ENCODE measurements at places on chromosomes 1 and 21.
A peak's percentile ranks its signal among the peaks of the same experiment; 100 is the strongest.

GRCh38 chr1:245493029-245493428, 338.2 kb downstream of the KIF26B start:
- no peak for DNase-seq

DNA sequence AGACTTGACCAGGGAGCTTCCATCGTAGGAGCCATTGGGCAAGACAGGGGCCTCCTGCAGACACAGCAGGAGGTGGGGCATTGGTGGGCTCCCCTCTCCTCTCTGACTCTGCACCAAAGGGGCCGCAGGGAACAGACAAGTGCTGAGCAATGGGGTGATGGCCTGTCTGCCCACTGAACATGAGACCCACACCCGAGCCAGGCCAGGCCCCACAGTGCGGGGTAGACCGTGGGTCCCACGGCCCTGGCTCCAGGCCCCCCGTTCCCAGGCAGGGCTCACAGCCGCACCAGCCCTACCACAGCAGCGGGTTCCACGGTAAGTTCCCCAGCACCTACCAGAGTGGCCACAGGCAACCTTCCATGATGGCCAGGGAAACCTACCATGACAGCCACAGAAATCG, 45.9 kb downstream of the CHD5 start:
- no peak for DNase-seq

DNA sequence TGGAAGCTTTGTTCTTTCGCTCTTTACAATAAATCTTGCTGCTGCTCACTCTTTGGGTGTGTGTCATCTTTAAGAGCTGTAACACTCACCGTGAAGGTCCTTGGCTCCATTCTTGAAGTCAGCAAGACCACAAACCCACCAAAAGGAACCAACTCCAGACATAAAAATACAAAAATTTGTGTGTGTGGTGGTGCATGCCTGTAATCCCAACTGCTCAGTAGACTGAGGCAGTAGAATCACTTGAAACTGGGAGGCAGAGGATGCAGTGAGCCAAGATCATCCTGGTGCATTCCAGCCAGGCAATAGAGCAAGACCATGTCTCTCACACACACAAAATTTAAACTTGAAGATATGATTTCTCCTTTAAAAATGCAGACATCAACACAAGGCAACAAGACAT, 1431.7 kb upstream of the B3GALT2 start:
- no peak for DNase-seq

GRCh38 chr1:214192825-214193643, 87.9 kb upstream of the SMYD2 start:
- no peak for DNase-seq

GRCh38 chr1:26540351-26540750, 10.8 kb downstream of the RPS6KA1 start:
- peak; percentile 45 for DNase-seq

GRCh38 chr21:21828130-21828529, 829.9 kb downstream of the NCAM2 start:
- DNase-seq = no peak

DNA sequence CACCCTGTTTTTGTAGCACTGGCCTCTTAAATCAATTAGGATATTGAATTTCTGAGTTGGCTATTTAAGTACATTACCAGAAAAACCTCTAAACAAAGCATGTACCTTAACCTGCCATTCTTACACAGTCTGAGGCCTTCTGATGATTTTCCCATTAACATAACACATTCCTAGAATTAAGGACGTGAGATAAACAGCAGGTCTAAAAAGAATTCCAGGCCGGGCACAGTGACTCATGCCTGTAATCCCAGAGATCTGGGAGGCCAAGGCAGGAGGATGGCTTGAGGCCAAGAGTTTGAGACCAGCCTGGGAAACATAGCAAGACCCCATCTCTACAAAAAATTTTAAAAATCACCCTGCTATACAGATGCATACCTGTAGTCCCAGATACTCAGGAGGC, 18.0 kb upstream of the LRRC8D start:
- DNase-seq = no peak

- peak; percentile 53 for DNase-seq
Measured at GRCh38 chr1:207997486-207998268, 86.8 kb upstream of the CD34 start.

DNA sequence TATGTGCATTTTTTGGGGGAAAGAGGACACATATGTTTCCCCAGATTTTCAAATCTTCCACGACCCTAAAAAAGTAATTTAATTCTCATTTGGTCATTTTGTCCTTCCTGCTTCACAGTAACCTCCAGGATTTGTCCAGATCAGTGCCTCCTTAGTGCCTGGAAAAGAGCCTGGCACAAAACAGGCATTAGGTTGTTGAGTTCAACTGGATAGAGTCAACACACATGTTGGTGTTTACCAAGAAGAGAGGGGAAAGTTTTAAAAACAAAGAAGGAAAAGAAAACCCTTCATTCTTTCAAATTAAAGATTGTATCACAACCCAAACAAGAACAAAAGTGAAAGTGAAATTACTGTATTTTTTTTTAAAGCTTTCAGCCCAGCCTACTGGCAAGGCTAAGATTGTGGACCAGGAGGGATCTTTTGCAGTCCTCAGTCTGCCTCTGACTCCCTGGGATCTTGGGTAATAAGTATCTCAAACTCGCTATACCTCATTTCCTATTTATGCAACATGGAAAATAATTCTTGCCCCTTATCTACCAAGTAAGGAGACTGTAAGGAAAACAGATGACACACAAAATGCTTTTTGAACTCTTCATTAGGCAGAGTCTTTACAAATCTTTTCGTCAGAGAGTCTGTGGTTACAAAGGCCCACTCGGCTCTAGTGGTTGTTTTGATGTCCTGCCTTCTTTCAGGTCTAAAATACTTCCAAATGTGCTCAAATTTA, 57.8 kb downstream of the ZNF281 start:
- peak; percentile 40 for DNase-seq

GRCh38 chr21:45938811-45939520, 42.6 kb upstream of the COL6A1 start:
- DNase-seq = no peak

- peak; percentile 28 for DNase-seq
Measured at GRCh38 chr1:223628233-223629125, 37.0 kb downstream of the CAPN8 start.

DNA sequence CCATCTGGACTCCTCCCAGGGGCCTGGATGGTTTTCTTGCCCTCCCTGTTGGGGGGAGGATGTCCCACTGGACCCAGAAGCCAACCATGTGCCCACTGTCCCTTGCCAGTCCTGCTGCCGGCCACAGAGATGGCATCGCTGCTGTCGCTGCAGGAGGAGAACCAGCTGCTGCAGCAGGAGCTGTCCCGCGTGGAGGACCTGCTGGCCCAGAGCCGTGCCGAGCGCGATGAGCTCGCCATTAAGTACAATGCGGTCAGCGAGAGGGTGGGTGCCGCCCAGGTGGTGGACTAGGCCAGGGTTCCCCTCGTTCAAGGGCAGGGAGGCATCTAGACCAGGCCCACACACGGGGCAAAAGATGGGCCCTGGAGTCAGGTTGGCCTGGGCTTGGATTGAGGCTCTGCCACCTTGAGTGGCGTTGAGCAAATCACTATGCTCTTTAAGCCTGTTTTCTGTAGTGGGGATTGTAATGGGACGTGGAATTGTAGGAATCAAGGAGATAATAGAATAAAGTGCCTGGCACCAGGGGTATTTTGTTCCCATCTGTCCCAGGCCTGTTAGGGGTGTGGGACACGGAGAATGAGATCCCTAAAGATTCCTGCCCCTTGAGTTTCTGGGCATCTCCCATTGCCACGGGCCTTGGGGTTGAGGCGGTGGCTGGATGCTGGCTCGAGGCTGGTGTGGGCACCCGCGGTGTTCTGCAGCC, 2.6 kb downstream of the CROCC start:
- no peak for DNase-seq

- no peak for DNase-seq
Measured at GRCh38 chr1:14875524-14876509, 277.3 kb downstream of the KAZN start.

GRCh38 chr21:35678393-35678792, 381.9 kb downstream of the SETD4 start:
- DNase-seq = no peak

- DNase-seq = no peak
Measured at GRCh38 chr21:9838738-9839642, 682.4 kb upstream of the TPTE start.

DNA sequence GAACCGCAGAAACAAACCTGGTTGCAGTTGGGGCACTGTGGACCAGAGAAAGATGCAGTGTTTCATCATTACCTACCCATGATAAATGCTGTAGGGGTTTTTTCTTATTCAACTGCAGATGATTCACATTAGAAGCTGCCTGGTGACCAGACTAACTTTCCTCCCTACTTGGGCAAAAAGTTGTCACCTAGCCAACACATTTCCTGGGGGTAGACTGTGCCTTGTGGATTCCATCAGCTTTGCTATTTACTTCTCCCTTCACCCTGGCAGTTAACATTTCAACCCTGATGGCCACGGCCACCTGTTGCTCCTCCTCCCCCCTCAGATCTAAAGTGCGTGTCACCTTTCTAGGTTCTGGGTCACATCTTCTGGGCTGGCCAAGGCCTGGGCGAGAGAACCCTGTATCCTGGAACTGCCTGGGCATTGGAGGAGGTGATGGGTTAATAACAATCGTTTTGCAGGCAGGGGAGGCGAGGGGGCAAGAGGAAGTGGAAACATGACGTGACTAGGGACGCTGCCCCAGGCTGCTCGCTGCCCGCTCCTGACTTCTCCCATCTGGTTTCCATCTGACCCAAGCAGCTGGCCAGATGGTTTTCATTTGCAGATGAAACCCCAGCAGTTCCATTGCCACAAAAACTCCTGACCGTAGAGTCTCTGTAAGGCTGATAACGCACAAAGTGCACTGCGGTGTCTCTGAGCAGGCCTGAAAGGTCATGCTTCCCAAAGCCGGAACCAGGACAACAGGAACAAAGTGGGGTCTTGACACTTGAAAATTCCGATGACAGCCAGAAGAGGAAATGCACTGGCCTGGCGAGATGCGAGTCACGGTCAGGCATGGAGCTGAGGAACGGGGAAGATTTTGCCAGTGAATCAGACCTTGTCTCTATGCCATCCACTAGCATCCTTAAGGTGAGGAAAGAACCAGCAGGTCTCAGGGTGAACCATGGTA, 36.6 kb downstream of the CAPZB start:
- no peak for DNase-seq

- no peak for DNase-seq
Measured at GRCh38 chr21:38186661-38187270, 70.0 kb upstream of the KCNJ15 start.

- DNase-seq = no peak
Measured at GRCh38 chr1:95046359-95046758, 26.4 kb downstream of the ALG14 start.

DNA sequence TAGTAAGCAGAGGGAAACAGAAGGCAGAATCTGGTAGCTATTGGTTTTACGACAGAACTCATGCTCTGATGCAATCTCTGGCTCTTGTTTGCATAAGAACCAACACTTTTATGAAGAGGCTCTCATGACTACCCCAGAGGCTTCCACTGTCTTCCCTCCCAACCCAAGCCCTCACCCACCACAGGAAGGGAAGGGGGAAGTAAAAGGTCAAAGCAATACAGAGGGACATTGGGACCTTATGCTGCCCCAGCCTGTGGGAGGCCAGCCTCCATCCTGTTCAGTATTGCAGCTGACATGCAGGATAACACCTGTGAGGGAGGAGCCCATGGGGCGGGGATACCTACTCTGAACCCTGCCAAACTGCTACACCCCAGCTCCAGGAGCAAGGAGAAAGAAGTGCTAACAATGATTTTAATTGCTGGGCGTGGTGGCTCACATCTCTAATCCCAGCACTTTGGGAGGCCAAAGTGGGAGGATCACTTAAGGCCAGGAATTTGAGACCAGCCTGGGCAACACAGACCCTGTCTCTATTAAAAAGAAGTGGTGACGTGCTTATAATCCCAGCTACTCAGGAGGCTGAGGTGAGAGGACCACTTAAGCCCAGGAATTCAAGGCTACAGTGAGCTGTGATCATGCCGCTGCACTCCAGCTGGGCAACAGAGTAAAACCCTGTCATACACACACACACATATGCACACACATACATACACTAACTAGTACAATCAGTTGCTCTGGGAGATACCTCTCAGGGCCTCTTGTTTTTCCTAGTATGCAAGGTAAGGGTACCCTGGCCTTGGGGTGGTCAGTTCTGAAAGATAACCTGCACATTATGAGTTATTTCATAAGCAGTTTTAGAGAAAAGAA, 9.5 kb downstream of the MR1 start:
- no peak for DNase-seq

GRCh38 chr1:239164451-239165180, 221.8 kb upstream of the CHRM3 start:
- DNase-seq = no peak

- no peak for DNase-seq
Measured at GRCh38 chr1:241688940-241689368, 36.9 kb downstream of the WDR64 start.

- no peak for DNase-seq
Measured at GRCh38 chr1:63955370-63956145, 181.7 kb downstream of the ROR1 start.

GRCh38 chr1:229839800-229840199, 213.8 kb downstream of the URB2 start:
- no peak for DNase-seq

DNA sequence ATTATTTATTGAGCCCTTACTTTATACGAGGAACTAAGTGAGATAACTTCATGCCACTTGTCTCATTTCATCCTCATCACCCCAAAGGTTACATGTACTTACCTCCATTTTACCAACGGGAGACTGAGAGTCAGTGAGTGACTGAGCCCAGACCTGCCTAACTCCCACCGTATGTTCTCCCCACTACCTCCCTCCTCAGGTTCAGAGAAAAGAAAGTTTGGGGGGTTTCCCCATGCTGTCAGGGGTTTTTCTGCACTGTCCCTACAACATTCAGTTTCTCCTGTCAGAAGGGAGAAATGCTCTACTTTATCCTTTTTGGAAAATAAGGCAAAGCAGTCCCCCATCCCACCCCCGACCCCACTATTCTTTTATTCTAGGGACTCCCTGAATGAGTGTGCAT, 32.9 kb downstream of the FAM78B start:
- no peak for DNase-seq

DNA sequence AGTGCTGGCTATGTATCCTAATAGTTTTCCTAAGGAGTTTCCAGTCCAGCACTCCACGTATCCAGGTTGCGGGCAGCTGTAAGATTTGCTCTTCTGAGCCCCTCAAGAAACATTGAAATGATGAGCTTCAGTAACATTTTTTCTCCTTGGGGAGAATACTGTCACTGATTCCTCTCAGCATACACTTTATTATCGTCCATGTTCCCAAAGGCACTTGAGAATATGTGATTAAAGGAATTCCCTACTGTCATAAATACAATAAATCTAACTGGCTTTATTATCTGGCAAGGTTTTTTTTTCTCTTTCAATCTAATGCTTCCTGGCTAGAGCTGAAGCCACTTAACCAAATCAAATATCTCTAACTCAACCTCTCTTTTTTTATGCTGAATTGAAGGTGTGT, 359.2 kb upstream of the PKN2 start:
- no peak for DNase-seq
